NCI-H345 (cell line): ENCODE measurements at places on chromosomes 1 and 21.
A peak's percentile ranks its signal among the peaks of the same experiment; 100 is the strongest.

GRCh38 chr1:49060766-49061165 lies 284.1 kb upstream of the BEND5 start:
- no peak for DNase-seq

GRCh38 chr1:116738673-116739370 lies 15.4 kb upstream of the CD2 start:
- no peak for DNase-seq

DNA sequence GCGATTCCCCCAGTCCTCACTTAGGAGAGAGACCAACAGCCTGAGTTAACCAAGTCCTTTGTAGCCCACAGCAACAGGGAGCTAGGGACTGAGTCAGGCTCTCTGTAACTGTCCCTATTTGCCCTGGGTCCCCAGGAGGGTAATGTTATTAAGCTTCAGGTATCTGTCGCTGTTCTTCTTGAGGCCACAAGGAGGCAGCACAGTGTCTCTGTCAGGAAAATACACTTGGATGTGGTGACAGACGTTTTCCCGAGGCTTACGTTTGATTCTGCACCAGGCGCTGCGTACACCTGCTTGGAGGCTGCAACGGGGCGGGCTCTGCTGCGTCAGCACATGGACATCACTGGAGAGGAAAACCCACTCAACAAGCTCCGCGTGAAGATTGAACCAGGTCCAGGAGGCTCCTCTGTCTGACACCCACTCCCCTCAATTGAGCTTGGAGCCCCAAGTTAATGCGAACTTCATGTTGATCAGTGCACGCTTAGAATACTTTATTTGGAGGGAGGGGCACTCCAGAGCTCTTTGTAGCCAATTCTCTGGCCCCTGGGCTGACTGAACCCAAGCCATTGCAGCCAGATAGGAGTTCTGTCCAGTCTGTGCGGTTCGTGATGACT lies 10.7 kb upstream of the ELF3 start:
- DNase-seq, result peak; percentile 55

GRCh38 chr1:165144757-165145397 lies 211.6 kb downstream of the LMX1A start:
- DNase-seq, result peak; percentile 61

DNA sequence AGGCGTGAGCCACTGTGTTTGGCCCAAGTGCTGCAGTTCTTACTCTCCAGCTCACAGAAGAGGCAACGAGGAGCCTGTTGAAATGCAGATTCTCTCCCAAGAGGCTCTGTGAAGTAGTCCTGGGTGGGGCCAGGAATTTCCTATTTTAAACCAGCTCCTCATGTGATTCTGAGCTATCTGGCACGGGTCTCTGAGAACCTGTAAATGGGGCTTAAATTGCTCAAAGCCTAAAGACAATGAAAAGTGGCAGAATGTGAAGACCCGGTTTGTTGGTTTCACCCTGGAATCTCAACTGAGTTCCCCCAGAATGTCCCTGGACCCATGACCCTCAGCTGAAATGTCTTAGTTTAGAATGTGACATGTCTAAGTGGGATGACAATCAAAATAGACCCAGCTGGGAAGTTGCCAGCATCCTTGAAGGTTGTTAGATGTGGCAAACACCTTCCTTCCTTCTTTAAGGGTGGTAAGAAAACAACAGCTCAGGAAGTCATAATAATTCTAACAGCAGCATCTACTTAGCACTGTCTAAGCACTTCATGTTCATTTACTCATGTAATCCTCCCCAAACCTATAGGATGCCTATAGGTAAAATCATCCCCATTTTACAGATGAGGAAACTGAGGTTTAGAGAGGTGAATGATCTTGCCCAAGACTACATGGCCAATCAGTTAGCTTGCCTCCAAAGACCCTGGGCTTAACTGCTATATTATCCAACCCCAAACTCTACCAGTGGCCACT lies 20.9 kb upstream of the ATP5PO start:
- DNase-seq, result no peak

GRCh38 chr1:163013826-163014600 lies 55.1 kb upstream of the RGS4 start:
- DNase-seq, result peak; percentile 51

DNA sequence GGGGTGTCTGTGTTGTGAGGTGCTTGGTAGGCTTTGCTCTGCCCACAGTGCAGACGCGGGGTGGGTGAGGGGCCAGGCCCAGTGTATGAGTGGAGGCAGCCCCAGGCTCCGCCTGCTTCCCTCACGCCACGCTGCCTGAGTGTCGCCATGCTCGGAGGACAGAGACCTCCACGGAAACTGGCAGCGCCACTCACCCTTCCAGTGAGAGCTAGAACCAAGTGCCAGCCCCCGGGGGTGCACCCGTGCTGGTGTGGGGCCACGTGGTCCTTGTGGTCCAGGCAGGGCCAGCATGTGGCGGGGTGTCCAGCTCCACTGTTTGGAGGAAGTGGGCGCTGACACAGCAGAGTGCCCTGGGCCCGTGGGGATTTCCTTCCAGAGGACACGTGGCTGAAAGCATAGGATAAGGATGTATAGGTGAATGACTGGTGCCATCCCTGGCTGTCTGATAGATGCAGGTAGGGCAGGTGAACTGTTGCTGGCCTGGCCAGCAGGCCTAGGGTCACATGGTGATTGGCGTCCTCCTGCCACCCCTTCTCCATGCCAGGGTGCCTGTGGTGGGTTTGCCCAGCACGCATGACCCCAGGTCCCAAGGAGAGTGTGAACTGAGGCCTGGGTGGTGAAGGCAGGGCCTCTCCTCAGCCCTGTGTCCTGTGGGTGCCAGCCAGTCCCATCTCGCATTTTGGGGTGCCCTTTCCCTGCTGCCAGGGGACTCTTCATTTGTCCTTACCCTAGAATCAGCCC lies 3.8 kb downstream of the LRRC3 start:
- DNase-seq, result no peak

GRCh38 chr1:191026828-191027227 lies 549.2 kb upstream of the BRINP3 start:
- no peak for DNase-seq

GRCh38 chr1:115793162-115793561 lies 24.6 kb upstream of the CASQ2 start:
- no peak for DNase-seq

- DNase-seq, result peak; percentile 37
These were observed 2.9 kb upstream of the CD46 start for GRCh38 chr1:207748737-207749528.

- no peak for DNase-seq
These were observed 27.2 kb upstream of the EPS8L3 start for GRCh38 chr1:109790735-109791494.

DNA sequence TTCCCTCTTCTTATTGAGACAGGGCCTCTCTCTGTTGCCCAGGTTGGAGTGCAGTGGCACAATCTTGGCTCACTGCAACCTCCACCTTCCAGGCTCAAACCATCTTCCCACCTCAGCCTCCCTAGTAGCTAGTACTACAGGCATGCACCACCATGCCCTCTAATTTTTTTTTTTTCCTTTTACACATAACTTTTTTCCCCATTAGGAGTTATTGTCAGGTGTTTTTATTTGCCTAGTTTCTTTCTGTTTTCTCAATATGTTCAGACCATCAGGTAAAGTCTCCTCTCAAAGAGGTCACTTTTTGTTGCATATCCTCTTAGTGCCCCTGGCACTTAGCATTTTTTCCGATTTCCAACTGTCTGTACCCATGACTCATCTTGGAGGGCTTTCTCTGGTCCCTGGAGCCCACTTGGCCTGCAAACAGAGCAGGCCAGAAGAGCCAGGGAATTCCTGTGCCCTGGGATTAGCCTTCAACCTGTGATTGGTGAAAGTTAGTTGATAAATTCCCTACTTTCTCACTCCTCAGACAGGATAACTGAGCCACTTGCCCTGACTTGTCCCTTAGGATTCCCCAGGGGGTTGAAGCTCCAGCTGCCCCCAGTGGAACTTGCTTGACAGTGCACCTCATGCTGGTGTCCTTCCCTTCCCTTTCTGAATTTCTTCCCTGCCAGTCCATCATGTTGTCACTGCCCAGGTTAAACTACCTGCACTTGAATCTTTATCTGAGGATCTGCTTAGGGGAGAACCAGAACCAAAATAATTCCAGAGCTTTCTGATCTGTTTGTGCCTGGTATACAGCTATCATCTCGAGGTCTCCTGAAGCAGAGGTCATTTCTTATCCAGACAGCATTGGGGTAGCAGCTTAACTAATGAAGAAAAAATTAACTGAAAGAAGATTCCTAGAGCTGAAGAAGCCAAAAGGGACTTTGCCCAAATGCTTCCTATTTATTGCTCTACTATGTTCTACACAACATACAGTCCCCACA lies 2.4 kb downstream of the NTPCR start:
- DNase-seq, result peak; percentile 63
